Osteoblast (primary cell): ENCODE measurements at places on chromosomes 3 and 15. TPM values are rescaled to one million over a fixed set of nuclear protein-coding genes. Genes with fewer than 3 reads are reported as not detected.

DNA sequence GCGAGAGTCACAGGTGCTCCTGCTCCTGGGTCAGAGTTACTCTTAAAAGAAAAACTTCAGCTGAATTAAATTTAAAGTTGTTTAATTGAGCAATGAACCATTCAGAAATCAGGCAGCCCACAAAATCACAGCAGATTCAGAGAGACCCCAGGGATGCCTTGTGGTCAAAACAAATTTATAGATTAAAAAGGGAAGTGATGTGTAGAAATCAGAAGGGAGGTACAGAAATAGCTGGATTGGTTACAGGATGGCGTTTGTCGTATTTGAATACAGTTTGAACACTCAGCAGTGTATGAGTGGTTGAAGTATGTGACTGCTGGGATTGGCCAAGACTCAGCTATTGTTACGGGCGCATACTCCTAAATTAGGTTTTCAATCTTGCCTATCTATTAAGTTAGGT is 58.6 kb downstream of the UACA start:
- no peak for DNase-seq

DNA sequence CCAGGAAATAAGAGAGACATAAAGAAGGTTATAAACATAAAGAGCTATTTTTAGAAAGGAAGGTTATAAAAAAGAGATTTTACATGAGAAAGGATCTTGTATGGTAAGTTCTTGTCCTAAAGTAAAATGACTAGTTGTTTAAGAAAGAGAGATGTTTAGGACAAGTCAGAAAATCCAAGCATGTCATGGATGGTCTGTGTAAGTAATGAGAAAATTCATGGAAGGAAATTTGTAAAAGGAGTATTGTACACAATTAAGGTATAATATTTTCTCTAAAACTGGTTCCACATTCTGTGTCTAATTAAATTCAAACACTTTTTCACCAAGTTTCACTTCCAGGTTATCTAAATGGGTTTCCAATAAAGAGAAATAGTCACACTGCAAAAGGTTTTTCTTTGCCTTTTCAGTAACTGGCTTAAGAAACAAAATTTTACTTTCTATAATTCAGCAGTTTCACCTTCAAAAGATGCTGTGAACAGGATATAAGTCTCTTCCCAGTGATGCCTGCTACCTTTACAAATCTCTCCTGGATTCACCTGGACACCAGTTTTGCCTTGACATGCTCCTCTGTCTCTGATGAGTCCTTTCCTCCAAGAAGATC is 455.7 kb downstream of the ZIC1 start:
- no peak for DNase-seq

DNA sequence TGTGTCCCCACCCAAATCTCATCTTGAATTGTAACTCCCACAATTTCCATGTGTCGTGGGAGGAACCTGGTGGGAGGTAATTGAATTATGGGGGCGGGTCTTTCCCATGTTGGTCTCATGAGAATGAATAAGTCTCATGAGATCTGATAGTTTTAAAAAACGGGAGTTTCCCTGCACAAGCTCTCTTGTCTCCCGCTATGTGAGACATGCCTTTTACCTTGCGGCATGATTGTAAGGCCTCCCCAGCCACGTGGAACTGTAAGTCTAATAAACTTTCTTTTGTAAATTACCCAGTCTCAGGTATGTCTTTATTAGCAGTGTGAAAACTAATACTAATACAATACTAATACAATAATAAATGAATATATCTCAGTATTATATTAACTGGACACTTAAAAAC is 9.9 kb upstream of the YEATS2 start:
- no peak for DNase-seq

DNA sequence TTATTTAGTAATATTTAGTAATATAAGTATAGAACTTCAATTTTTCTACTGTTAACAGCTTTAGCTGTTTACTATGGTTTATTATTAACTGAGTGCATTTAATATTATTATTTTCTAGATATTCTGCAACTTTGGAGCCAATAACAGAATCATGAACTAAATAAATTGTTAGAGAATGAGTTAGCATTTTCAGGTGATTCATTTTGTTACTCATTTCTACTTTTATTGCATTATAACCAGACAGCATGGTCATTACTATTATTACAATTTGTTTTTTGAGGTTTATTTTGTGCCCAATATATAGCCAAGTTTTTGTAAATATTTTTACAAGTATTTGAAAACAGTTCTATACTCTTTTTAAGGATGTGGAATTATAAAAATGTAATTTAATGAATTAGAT is 279.6 kb downstream of the SQOR start:
- DNase-seq = no peak

- no peak for DNase-seq
Observed at GRCh38 chr3:123936400-123936799, 24.6 kb downstream of the CCDC14 start.

DNA sequence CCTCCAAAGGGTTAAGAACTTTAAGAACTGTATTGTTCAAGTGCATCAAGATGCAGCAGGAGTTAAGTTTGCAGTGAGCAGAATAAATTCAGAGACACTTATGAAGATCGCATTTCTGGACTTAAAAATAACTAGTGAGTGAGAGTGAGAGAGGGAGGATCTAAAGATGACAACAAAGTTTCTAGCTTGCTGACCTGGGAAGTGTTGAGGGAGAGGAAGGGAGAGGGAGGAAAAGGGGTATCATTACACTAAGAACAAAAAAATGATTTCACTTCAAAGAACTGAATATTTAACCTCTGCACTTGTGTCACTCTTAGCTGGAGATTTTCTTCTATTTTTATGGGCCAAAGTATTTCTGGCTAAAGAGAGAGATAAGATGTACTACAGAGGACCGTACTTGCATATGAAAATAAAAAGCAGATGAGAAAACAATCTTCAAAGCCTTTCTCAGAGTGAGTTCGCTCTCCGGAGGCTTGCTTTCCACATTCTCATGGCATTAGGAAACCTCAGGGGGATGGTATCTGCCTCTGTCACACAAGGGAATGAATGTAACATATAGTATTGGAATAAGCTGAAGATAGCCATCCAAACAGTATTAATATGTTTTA is 91.4 kb upstream of the TJP1 start:
- no peak for DNase-seq

DNA sequence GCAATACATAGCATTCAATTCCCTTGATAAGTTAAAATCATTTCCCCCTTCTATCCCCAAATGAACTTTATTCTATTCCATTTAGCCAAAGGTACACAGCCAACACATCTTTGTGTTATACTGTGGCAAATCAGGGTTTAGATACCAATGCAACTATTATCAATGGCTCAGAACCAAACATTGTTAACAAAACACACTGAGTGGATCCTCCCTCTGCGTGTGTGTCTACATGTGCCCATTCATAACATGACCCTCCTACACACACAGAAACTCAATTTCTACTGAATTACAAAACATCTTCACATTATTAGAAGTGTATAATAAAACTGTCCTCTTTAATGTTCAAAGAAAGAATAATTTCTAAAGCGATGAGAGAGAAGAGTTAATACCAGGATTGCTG is 1.3 kb downstream of the TTBK2 start:
- no peak for DNase-seq

GRCh38 chr3:109977897-109978296 is 640.6 kb upstream of the DPPA4 start:
- DNase-seq = no peak

Gene FBXO40
- total RNA-seq = not detected in 2 replicates

Gene UCN2
- total RNA-seq = 0.29 and 0.72 TPM in 2 replicates

Gene SLC24A5
- total RNA-seq = not detected in 2 replicates
